Right ventricle myocardium superior (tissue), 1 donor: ENCODE measurements at places on chromosomes 1 and 21.
A peak's percentile ranks its signal among the peaks of the same experiment; 100 is the strongest.

- DNase-seq, result no peak
Measured at GRCh38 chr1:222546548-222547259, 1.2 kb downstream of the HHIPL2 start.

DNA sequence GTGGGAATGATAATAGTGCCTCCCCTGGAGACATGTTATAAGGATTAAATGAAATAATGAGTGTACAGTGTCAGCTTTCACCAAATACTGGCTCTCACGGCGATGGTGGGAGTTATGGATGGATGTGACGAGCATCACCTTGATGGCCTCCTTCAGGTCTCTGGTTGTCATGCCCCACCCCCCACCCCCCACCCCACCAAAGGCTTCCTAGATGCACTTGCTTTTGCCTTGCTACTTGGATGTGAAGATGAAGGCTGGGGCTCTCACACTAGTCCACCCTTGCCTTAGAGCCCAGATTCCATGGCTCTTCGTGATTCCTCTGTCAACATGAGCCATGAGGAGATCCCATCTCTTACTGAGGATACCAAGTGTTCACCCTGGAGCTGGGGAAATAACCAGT lies 412.3 kb downstream of the NPHP4 start:
- DNase-seq, result no peak

GRCh38 chr1:234658138-234658537 lies 48.2 kb upstream of the IRF2BP2 start:
- no peak for DNase-seq

DNA sequence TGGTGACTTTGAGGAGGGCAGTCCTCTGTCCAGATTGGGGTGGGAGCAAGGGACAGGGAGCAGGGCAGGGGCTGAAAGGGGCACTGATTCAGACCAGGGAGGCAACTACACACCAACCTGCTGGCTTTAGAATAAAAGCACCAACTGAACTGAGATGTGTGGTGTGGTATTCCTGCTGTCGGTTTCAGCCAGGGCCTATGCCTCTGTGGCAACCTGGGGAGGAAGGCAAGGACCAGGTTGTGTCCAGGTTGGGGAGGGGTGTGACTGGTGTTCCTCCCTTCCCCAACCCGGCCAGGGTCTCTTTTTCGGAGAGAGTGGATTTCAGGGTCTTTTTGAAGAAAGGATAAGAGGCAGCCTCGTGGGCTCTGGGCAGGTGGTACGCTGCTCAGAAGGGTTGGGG lies 6.3 kb downstream of the PROK1 start:
- DNase-seq, result no peak

GRCh38 chr1:169106921-169107602 lies 572 bp downstream of the ATP1B1 start:
- DNase-seq, result peak; percentile 50
